Mesothelial cell of epicardium (in vitro differentiated cells): ENCODE measurements at places on chromosomes 2 and 18.

GRCh38 chr18:78621141-78621755 is 358.4 kb upstream of the SALL3 start:
- DNase-seq, result peak; percentile 17

DNA sequence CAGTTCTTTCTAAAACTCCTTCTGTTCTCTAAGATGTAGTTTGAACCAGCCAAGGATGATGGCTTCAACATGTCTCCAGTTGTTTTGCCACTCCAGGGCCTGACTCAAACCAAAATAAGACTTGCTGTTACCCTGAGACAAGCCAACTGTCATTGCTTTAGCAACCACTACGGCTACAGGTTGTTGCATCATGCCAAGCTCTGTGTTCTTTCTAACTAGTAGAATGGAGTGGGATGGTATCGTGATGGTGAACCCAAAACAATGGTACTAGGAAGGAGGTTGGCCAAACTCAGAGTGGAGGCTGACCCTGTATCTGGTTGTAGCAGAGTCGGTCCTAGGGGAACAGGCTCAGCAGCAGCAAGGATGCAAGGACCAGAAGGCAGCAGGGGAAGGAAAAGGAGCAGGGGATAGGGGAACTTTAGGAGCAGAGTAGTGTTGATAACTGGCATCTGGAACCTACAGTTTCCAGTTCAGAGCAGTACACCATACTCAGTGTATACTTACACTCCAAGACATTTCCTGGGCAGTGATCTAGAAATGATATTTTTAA is 51.6 kb downstream of the PDK1 start:
- no peak for DNase-seq

DNA sequence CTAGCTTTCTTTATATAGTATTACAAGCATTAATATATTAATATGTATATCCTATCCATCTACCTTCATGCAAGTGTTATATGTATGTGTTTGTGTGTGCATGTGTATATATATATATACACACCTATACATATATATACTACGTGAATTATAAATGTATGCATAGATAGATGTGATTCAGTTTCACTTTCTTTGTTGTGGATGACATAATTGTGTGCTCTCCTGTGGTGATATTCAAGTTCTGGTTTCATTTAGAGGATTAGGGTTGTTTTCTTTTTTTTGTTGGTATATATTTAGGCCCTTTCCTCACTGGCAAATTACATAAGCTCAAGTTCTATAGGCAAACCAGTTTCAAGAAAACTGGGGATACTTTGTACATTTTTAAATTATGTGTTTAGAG is 225.7 kb upstream of the FANCL start:
- no peak for DNase-seq

GRCh38 chr2:31234683-31235503 is 941 bp downstream of the EHD3 start:
- DNase-seq, result no peak

GRCh38 chr2:171289316-171289715 is 128.6 kb upstream of the TLK1 start:
- no peak for DNase-seq

- DNase-seq, result no peak
These were observed 283.4 kb downstream of the CLIP4 start for GRCh38 chr2:29398384-29399237.

- DNase-seq, result no peak
These were observed 257.7 kb downstream of the PTGR3 start for GRCh38 chr18:74951165-74951760.

GRCh38 chr2:118309946-118310680 is 221.8 kb downstream of the INSIG2 start:
- DNase-seq, result no peak
